ENCODE measurements at places on chromosomes 5 and 9.
A peak's percentile ranks its signal among the peaks of the same experiment; 100 is the strongest.

DNA sequence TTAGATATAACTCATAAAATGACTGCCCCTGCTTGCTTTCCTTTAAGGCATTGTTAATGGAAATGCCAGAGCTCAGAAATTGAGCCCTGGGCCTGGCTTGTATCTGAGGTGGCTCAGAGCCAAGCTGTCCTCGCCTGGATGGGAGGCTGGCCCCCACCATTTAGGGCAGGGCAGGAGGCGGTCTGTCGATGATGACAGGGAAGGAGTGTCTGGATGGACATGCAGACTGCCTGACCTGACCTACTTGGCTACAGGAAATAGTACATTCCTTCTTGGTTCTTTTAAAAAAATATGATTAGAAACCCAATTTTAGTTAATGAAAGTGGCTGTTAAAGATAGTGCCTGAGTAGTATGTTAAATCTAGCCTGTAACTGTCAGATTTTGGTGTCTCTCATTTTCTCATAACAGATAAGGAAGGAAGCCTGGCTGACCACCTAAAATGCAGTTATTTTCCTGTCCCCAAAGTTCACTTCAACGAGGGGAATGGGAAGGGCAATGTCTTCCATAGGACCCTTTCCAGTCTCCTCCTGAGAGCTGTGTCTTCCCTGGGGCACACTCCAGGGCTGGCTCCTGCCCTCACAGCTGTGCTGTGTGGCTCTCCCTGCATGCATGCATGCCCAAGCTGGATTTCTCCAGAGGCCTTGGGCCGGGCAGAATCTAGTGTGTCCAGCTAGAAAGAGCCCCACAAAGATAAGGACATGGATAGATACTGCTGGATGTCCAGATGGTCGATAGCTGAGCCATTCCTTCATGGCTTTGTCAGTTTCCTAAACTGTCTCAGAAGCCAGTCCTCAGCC lies 42.3 kb downstream of the MACROH2A1 start:
- DNase-seq: no peak

- DNase-seq: no peak
These were observed 1564.4 kb downstream of the EFNA5 start for GRCh38 chr5:106106384-106106783.

DNA sequence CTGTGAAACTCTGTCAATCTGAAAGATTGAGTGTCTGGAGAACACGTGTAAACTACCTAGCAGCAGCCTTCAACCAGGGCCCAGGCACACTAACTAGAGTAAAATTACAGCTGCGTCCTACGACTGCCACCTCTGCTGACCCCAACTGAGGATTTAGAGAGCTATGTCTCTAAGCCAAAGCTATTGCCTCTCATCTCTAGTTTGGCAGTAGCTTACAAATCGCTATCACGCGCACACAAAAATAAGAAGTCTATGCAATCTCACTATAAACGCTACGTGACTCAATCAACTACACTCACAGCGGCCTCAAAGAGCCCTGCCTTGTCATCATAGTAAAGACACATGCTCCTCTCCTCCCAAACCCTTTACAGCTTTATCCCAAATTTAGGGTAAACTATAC lies 8.7 kb downstream of the PPP6C start:
- no peak for DNase-seq

DNA sequence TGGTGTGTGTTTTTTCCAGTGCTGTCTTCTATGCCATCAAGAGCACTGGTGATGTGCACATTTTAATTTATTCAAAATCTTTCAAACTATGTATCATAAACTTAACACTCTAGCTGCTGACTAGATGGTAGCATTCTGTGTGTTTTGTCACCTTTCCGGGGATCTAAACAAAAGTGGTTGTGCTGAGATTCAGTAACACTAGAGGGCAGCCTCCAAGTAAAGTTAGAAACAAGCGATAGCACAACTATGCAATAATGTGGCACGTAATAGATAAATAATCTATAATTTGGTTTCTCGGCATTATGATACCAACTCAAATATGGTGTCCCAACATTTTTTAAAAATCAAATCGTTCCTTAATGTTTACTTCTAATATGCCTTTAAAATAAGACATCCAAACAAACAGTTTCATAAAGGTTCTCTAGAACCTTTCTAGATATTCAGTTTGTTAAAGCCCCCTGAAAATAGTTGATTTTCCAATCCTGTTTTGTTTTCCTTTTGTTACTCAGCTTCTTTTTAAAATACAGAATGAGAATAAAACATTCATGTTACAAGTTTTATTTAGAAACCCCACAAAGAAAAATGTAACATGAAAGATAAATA lies 16.9 kb downstream of the SEMA6A start:
- no peak for DNase-seq

GRCh38 chr9:129359916-129360536 lies 182.0 kb upstream of the IER5L start:
- no peak for DNase-seq

GRCh38 chr5:14313986-14314690 lies 171.0 kb downstream of the TRIO start:
- DNase-seq: no peak

GRCh38 chr9:78567693-78568092 lies 270.8 kb downstream of the PSAT1 start:
- DNase-seq: no peak

DNA sequence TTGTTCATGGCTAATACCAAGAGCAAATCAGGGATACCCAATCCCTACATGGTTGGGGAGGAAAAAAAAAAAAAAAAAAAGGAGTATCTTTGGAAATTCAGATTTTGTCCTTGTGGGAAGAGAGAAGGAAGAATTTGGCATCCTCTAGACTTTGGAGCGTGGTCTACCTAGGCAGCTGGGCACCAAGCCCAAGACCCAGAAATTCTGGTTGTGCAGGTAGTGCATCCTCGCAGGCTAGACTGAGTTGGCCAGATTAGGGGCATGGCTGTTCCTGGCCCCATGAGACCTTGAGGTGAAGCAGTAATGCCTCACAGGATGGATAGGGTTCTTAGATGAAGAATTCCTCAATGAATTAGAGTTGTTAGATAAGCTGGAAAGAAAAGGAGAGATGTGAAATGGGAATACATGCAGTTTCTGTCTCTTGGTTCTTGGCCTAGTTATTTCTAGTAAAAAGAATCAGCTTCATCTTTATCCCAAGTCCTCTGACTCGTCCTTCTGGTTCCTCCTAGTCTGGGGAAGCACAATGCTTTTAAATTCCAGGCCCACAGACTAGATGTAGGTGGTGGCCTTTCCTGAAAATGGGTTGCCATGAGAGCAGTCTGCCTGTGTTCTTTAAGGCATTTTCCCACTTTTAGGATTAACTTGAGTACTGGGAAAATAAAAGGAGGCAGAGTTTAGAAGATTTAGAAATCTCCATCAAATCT lies 140.5 kb upstream of the RUSC2 start:
- no peak for DNase-seq

GRCh38 chr9:138072897-138073296 lies 195.3 kb downstream of the CACNA1B start:
- no peak for DNase-seq

DNA sequence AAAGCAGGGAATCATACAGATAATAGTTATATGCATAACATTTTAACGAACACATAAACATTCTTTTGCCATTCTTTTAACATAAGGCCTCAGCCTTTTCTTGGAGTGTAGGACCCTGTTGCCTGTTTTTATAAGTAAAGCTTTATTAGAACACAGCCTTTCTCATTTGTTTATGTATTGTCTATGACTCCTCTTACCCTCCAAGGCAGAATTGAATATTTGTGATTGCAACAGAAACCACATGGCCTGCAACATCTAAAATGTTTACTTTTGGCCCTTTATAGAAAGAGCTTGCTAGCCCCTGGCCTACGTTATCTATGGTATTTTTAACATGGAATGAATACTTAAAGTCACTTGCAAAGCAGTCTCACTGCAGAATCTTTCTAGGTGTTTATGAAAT lies 2.6 kb downstream of the SLC31A1 start:
- DNase-seq: no peak

- DNase-seq: no peak
These were observed 263.3 kb downstream of the TMEM167A start for GRCh38 chr5:82813861-82814260.

GRCh38 chr5:5221724-5222123 lies 81.6 kb downstream of the ADAMTS16 start:
- DNase-seq: peak; percentile 12

Measured in H54 (cell line).